GM12865 (cell line): ENCODE measurements at places on chromosomes 12 and 14.

GRCh38 chr14:94349276-94349675 lies 26.1 kb upstream of the SERPINA6 start:
- DNase-seq = no peak

DNA sequence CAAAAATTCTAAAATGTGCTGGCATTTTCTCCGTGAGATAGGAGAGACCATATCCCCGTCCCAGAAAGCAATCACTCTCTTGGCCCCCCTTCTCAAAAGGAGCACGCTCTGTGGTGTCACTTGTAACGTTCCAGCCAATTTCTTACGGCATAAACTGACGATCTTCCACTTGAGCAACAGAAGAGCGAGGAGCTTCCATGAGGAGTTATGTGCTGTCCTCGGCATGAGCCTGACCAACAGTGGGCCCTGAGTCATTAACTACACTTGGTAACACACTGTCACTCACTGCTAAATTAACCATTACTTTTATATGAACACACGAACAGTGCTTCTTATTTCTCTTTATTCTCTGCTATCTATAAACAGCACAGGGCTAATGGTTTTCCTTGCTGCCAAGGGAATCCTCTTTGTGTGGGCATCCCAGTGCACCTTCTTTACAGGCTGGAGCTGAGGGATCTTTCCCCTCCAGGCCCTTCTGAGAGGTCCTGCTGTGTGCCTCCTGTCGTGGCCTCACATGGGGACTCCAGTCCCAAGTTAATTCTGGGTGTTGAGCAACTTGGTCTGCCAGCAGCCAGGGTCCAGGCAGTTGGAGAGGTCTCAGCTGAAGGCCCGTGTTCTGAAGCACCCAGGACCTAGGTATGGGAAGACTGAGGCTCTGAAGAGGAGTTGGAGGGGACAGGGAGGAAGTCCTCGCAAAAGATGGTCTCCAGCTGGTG lies 9.4 kb downstream of the SLC6A13 start:
- no peak for DNase-seq

DNA sequence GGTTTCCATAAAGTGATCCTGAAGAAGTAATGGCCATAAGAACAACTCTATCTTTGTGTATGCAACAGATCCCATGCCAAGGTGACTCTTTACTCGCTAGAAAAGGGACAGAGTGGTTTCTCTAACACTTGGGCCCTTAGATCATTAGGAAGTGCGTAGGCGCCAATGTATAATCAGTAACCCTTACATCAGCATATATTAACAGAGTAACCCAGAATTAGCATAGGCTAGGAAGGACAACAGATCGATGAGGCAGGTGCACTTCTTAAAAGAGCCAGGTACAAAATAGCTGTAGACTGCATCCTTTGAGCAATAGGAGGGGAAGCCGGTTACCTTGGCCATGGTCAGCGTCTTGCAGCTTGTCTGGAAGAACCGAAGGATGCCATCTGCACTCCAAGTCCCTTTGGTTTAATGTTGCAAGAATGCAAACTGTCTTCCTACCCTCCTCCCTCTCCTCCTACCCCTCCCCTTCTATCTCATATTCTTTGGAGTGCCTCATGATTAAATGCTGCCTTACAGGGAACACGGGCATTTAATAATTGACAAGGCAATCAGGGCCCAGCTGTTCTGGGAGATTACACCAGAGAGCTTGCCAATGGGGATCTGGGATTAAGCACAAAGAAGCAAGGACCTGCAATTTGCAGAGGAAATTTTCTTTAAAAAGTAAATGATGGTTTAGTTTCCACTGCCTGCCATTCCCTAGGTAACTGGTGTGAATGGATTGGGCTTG lies 8.0 kb downstream of the GSG1 start:
- DNase-seq = no peak

- peak; percentile 27 for DNase-seq
Measured at GRCh38 chr14:75340921-75341320, 62.3 kb downstream of the FOS start.

- no peak for DNase-seq
Measured at GRCh38 chr12:91142221-91142631, 30.9 kb upstream of the LUM start.

- no peak for DNase-seq
Measured at GRCh38 chr12:12521888-12522287, 40.8 kb downstream of the DUSP16 start.

- no peak for DNase-seq
Measured at GRCh38 chr14:100487304-100487703, 99.9 kb downstream of the BEGAIN start.

- DNase-seq = no peak
Measured at GRCh38 chr12:99454539-99455172, 192.9 kb upstream of the GARIN6 start.

GRCh38 chr12:56723889-56724700 lies 1.0 kb downstream of the NACA start:
- peak; percentile 42 for DNase-seq

- DNase-seq = no peak
Measured at GRCh38 chr12:20588042-20588441, 107.1 kb upstream of the SLCO1C1 start.

DNA sequence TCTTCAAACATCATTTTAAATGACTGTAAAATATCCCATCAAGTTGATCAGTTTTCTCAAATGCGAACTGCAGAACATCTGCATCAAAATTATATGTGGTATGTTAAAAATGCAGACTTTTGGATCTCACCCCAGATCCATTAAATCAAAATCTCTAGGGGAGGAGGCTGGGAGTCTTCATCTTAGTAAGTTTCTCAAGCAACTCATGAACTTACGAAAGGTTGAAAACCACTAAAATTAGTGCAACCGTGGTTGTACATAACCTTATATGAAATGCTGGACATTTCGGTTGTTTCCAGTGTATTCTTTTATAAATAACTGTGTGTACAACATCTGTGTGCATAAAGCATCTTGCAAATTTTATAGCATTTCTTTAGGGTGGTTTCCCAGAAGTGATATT lies 39.2 kb downstream of the ZFP36L1 start:
- no peak for DNase-seq

DNA sequence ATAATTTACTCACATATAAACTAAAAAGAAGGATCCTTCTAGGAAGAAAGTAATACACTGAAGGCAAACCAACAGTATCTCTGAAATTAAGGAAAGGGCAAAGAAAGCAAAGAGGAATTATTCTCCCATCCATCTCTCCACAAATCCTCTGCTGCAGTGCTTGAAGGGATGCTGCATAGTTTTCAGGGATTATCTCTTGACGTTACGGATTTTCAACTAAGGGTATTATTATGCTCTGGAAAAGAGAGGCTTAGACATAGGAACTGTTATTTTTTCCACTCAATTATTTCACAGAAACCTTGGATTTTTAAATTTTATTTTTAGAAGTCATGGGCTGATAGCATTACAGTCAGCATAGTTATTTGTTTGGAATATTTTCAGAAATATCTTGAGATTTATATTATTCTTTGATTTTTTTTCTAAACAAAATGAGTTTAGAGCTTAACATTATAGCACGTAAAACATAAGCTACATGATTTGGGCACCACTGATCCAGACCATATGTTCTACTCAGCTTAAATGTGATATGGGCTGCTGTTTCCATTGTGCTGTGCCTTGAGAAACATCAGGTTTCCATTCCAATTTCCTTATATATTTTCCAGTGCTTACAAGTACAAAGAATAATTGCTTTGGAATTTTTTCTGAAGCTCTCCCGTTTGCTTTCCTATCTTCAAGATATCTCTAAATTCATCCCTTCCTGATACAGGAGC lies 57.9 kb upstream of the DCN start:
- DNase-seq = no peak

DNA sequence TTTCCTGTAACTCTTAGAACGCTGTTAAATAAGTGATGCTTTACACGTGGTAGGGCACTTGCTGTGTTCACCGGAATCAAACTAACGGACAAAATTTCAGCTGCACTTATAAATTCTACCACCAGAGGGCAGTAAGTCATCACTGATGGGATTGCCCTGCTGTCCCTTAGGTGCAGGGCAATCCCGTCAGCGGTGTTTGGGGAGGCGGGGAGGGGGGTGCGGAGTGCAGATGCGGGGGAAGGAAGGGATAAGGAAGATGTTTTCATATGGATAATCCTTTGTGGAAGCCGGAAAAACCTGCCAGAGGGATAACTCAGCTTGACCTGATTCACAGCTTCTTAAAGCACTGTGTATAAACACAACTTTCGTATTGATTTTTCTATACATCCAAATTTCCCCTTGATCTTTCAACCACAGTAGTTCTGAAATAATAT lies 21.7 kb upstream of the SLC10A1 start:
- peak; percentile 76 for DNase-seq

DNA sequence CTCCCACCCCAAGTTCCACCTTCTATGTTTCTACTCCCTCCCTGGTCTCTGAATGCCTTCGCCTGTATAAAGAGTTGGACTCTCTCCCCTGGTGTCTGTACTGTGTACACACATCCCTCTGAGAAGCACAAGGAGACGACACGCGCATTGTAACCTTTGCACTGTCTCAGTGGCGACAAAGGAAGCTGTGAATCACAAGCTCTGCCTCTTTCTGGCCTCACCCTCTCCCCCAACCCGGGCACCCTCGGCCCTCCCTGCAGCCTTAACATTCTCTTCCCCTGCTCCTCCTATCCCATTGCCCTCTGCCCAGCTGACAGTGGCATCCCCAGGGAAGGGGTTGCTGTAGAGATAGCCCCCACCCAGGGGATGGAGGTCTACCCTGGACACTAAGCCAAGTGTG lies 2.5 kb upstream of the SMARCD1 start:
- no peak for DNase-seq

- DNase-seq = no peak
Measured at GRCh38 chr12:91138337-91138920, 27.1 kb upstream of the LUM start.

DNA sequence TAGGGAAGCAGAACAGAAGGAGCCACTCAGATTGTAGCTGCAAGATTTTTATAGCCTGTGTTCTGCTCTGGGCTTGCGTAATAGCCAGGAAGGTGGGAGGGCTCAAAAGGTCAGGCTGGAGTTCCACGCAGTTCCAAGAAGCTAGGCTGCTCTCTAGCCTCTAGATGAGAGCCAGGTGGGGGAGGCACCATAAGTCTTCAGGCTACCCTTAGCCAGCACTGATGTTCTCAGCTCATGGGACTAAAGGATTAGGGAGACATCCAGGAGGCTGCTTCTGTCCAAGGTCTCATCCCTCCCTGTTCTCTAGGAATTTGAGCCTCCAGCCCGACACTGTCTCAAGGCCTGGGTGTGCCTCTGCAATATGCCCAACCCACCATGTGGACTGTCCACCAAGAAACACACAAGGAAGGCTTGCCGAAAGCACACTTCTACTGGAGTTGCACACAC lies 1.7 kb downstream of the LMBR1L start:
- DNase-seq = no peak

DNA sequence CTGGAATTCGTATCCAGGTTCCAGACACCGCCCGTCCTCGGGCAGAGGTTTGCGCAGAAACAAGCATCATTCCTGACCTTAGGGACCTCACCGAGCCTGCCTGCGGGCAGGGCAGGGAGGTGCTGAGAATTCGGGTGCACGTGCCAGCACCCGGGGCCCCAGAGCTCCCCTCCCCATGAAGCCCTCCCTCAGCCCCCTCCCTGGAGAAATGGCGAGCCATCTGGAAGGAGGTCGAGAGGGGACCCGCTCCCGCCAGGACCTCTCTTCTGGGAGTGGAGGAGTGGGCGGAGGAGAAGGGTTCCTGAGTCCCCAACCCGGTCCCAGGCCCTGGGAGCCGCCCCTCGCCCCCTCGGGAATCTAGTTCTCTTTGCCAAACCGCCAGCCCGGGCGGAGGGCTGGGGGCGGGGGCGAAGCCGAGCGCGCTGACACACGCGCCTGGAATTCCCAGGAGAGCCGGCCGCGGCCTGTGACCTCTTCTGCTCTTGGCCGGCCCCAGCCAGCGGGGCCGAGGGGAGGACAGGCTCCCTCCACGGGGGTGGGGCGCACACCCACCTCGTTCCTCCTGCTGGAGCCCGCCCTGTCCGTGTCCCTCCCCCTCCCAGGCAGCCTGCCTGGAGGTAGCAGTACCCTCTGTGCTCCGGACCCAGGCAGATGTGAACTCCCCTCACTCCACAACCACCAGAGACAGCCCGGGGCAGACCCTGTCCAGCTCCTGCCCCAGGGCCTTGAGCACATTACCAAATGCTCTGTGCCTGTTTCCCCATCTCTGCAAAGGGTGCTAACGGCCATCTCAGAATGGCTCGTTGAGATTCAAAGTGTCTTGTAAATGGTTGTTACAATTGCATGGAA lies 23.0 kb upstream of the GPR132 start:
- no peak for DNase-seq

GRCh38 chr14:50007123-50007903 lies 109.1 kb downstream of the VCPKMT start:
- DNase-seq = no peak

DNA sequence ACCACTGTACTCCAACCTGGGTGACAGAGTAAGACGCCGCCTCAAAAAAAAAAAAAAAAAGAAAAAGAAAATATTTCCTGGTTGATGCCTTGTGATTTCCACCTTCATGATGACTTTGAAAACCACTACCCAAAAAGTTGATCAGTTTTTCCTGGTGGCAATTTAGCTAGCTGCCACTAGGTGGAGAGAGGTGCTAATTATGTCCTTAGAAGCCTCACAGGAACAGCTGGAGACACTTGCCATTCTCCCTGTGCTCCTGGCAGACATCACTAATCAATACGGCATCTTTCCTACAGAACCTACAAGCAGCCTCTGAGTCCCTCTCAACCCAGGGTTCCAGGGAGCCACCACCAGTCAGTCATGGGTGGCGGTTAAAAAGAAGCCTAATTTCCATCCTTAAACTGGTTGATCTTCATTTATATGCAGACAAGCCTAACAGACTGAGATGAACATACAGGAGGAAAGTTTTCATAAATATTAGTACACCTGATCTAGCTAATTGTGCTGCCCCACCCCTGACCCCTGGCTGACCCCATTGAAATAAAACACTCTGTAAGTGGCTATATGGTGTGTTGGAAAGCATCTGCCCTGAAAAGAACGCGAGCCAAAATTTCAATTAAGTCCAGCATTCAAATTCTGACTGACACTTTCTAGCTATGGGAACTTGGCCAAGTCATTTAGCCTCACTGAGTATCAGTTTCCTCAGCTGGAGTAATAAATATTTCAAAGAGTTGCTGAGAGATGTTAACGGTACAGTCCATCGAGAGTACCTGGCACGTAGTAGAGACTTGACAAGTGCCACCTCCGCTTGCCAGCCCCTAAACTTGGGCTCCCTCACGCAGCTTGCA lies 6.2 kb upstream of the OAS1 start:
- DNase-seq = peak; percentile 82

GRCh38 chr14:90739318-90740068 lies 76.7 kb downstream of the TTC7B start:
- no peak for DNase-seq

- DNase-seq = peak; percentile 69
Measured at GRCh38 chr12:56687223-56688128, 608 bp downstream of the PTGES3 start.
